Fibroblast of lung (primary cell): ENCODE measurements at places on chromosomes 4 and X. TPM values are rescaled to one million over a fixed set of nuclear protein-coding genes. Genes with fewer than 3 reads are reported as not detected.

DNA sequence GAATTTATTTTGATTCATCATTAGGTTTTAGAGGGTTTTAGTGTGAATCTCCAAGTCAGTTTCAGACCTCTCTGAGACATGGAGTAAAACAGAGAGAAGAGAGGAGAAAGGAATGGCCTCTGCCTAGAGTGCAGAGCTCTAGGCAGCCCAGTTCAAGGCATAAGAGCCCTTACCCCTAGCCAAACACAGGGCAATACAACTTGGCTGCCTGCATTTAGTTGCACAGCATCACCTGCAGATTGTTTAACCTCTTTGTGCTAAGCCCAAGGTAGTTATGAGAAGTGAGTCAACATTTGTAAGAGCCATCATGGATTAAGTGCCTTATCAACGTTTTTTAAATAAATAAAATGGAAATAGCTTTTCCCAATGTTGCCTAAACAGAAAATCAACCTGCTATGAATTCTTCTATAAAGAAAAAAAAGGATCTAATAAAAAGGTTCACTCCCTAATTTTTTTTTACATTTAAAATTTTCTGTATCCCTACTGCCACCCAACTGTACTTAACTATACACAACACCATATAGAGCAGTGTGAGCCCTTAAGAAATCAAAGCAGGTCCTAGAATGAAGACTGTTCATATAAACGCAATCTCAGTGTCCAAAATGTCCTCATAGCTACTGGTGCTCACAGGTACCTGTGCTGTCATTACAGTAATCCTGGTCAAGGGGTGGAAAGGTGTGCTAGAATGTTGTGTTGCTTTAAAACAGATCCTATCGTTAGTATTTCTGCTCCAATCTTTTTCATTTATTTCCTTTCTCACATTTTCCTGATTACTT lies 36.0 kb downstream of the PF4 start:
- no peak for DNase-seq

- no peak for DNase-seq
Measured at GRCh38 chr4:54157606-54158005, 57.6 kb downstream of the GSX2 start.

The SPANXC gene
- not detected in 2 replicates for polyA plus RNA-seq

The CXCL5 gene
- 0.24 and 0.58 TPM in 2 replicates for polyA plus RNA-seq
